ENCODE measurements at places on chromosomes 5 and 9.

- DNase-seq = no peak
These were observed 14.8 kb downstream of the NDST1 start for GRCh38 chr5:150522504-150523414.

DNA sequence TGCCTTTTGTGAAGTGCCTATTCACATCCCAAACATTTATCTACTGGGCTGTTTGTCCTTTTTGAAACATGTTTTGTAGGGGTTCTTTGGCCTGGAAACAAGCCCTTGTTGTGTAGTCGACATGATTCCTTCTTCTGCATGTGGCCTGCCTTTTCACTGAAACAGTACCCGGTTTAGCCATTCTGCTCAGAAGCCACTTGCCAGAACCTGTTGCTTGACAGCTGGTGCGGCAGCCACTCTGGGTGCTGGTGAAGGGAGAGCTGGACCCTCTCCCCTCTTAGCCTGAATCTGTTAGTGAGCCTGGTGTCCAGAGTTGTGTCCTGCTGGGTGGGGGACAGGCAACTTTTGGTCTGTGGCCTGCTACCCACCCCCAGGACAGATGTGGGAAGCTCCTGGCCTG is 128.8 kb upstream of the CACNA1B start:
- DNase-seq = no peak

DNA sequence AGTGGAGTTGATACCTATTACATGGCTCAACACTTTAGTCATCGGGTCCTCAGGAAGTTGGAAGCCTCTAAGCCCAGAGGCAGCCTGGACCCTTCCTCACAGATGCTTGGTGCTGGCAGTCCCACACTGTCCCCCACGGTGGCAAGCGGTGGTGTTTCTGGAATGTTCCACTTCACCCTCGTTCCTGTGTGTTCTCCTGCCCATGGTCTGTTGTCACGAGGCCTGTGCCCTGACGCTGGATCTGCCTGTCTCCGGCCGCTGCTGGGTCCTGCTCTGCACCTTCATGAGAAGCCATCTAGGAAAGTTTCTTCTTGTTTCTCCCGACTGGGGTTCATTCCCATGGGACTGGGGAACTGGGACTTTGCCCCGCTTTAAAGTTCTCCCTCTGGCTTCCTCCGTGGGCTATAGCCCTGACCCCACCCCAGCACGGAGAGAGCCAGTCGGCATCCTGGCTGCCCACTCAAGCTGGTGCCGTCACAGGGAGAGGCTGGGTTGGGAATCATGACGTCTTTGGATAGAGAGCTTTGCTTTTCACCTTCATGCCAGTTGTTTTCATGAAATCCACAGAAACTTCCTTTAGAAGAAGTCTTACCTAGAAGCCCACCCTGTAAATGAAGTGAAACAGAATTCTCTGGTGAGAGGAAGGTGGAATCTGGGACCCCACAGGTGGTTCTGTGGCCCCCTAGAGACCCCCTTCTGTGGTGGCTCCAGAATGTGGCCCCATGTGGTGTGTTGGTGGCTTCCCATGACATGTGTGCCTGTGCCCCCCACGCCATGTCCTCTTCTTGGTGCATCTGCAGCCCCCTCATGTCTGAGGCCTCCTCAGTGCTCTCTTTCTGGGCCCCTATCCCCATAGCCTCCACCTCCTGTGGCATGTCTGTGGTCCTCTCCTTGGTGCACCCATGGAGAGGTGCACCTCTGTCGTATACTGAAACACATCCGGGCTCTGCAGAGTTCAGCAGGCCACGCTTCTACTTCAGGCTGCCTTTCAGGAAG is 43.8 kb downstream of the TRIP13 start:
- no peak for DNase-seq

DNA sequence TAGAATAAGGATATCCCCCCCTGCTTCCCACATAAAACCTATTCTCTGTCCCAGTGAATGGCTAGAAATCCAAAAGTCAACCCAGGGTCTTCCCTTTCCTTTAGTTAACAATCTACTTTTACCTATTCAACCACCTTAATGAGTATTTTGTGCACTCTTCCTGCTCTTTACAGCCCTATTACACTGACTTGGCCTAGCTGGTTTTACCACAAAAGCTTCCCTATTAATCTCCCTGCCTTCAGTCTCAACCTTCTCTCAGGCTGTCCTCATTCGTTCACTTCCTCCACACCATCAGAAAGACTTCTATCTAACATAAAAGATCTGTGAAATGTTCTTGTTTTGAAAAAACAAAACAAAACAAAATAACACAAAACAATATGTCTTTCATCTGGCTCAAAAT is 16.2 kb downstream of the CTNNAL1 start:
- DNase-seq = no peak

GRCh38 chr5:7668161-7668560 is 182.8 kb downstream of the CFAP90 start:
- no peak for DNase-seq

- peak; percentile 15 for DNase-seq
These were observed 141.4 kb downstream of the LRRC70 start for GRCh38 chr5:62720031-62720441.

- no peak for DNase-seq
These were observed 33.3 kb downstream of the RAPGEF1 start for GRCh38 chr9:131706608-131706970.

DNA sequence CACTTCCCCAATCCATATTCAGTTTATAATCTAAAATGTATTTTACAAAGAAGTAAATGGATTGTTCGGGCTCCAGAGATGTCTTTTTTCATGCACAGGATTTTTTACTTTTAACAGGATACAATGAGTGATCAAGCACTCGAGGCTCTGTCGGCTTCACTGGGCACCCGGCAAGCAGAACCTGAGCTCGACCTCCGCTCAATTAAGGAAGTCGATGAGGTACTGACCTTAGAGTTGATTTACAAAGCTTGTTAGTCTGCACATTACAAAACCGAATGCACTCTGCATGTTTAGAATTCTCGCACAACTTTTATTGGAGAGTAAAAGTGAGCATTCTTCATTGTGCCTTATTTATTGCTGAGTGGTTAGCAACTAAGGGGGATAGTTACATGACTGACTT is 65.2 kb downstream of the ERAP1 start:
- DNase-seq = no peak

DNA sequence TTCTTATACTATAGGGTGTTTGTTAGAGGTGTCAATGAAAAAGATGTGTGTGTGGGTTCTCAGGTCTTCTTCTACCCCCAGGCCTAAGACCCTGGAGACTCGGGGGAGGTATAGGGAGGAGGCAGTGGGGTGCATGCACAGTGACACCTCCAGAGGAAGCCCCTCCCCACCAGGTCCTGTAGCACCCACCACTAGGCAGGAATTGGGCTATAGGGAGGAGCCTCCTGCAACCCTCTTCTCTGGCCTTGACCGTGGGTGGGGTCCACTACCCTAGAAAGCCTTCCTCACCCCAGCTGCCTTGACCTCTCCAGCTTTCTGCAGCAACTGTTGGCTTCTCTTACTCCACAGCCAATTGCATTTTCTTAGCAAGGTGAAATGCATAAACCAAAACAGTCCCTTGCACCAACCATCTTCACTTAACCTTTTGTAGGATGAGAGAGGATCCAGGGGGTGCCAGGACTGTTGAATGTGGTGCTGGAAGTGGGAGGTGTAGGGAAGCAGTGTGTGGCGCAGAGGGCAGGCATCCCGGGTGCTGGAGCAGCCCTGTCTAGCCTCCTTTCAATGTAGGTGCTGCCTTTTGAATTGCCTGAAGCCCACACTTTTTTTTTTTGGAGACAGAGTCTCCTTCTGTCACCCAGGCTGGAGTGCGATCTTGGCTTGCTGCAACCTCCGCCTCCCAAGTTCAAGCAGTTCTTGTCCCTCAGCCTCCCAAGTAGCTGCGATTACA is 128.5 kb downstream of the RGS3 start:
- DNase-seq = no peak

- no peak for DNase-seq
These were observed 49.4 kb downstream of the SMC2 start for GRCh38 chr9:104143550-104143910.

- no peak for DNase-seq
These were observed 110.6 kb downstream of the MLLT3 start for GRCh38 chr9:20511686-20512085.

DNA sequence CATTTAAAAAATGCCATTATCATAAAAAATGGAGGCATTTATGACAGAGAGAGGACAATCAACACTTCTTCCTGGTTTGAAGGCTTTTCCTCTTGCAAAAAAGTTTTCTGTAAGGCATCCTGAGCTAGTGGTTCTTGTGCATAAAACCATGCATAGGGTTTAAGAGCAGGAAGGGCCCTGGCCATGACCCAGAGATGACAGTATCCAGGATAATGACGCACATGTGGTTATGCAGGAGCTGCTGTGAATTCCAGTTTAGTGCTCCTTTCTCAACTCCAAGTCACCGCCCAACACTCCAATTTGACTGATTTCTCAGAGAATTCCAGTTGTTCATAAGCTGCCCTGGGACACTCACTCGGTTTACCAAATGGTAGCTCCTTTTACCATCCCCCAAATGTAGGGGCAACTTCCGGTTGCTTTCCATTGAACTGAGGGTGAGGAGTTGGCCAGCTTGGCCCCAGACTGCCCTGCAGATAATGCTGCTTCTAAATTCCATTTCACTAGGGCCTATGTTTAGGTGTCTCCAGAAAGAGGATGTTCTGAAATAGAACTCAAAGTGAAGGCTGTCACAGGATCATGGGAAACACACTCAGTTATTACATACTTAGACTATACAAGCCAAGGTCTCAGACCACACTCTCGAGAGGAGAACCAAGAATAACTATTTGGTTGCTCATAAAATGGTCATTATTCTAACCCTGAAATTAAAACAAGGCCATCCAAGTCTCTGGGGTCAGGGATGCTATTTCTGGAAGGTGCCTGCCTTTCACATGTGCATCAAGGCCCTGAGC is 179.1 kb downstream of the SLIT3 start:
- DNase-seq = no peak

DNA sequence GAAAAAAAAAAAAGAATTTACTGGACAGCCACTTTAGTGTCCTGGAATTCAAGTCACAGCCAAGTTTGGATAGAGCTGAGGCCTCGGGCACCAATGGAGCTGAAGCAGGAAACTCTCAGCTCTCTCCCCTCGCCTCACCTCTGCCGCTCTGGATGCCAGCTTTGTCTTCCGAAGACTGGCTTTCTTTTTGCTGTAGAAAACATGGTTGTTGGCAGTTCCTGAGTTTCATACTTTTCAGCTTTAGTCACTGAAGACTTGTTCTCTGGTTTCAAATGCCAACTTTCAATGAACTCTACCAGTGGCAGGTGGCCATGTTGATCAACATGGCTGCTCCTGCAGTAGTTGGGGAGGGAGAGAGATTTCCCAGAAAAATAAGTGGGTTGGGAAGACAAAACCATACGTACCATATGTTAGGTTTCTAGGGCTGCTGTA is 142.2 kb downstream of the SNX18 start:
- peak; percentile 66 for DNase-seq

GRCh38 chr5:145834917-145835847 is at the start of gene PRELID2:
Gene PRELID2 (minus strand): TSS chr5:145835342. CDS start chr5:145835251, 91 bp downstream.
- peak; percentile 94 for DNase-seq

DNA sequence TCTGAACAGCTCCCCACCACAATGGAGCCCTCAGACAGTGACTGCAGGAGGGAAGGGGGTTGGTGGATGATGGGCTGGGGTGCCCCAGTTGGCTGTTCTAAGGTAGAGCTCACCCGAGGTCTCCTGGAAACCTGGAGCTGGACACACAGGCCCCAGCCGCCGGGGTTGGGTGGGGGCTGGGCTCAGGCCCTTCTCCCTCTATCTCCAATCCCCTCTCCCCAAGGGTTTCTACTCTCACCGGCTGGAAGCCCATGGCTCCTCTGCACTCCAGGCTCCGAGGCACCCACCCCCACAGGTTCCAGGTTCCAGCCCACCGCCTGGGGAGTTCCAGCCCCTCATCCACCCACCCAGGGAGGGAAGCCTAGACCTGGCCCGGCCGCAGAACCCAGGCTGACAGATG is 766 bp downstream of the NR5A1 start:
- DNase-seq = no peak

GRCh38 chr5:153551537-153552079 is 61.1 kb downstream of the GRIA1 start:
- peak; percentile 94 for DNase-seq

- DNase-seq = no peak
These were observed 273.3 kb downstream of the AOPEP start for GRCh38 chr9:94999832-95000231.

- no peak for DNase-seq
These were observed 165.3 kb upstream of the NREP start for GRCh38 chr5:111922344-111922743.

DNA sequence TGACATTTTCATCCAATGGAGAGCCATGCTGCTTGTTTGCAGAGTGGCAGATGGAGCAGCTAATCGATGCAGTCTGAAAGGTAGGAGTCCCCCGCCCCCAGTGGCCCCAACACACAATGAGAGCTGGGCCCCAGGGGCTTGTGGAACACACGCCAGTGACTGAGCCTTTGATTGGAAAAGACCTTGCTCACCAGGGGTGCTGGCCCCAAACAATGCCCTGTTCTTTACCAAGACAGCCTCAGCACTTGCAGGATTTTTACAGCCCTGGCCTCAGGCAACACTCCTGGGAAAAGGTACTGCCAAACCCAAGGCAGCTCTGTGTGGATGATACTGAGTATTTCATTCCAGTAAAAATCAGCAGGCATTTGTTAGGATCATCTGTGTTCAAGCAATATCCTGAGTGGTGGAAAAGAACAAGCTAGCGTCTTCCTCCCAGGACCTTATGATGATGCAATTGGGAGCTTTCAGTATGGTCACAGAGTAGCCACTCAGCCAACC is 276.8 kb upstream of the CLINT1 start:
- no peak for DNase-seq

- no peak for DNase-seq
These were observed 252.2 kb downstream of the NR2F1-AS1 start for GRCh38 chr5:93328833-93329232.

DNA sequence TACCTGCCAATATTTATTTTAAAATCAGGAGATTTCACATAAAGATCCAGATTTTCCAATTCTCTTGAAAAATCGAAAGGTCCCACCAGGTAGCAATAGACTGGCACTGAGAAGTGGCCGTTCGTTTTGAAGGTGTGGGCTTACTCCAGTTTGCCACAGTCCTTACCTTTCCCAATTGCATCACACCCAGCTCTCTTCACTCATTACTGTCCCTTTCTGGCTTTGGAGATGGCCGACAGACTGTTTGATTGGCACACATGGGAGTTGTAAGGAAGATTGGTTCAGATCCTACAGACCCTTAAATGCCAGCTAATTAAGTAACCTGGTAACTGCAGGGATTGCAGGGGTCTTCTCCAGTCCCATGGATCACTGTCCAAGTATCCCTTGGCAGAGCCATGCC is 68.7 kb upstream of the LARP1 start:
- no peak for DNase-seq

- DNase-seq = peak; percentile 3
These were observed 50.4 kb upstream of the FAM170A start for GRCh38 chr5:119578937-119579336.

GRCh38 chr9:89923961-89924504 is 319.2 kb downstream of the GADD45G start:
- no peak for DNase-seq

DNA sequence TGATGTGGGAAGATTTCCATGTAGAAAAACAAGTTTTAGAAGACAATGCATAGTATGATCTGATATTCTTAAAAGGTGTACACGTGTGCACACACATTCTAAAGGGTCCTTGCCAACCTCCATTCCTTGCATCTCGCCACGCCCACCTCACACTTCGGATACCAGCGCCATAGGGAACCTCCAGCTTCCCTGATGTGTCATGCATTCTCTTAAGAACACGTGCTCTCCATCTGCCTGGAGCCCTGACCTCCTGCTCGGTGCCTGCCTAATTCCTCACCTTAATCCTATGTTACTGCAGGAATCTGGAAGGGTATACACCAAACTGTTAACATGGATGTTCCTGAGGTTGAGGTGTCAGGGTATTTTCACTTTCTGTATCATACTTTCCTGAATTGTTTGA is 63.1 kb downstream of the PTCD2 start:
- no peak for DNase-seq

Measured in astrocyte of the hippocampus (primary cell).